Effector CD4-positive, alpha-beta T cell (primary cell): ENCODE measurements at places on chromosomes 3 and 15.

DNA sequence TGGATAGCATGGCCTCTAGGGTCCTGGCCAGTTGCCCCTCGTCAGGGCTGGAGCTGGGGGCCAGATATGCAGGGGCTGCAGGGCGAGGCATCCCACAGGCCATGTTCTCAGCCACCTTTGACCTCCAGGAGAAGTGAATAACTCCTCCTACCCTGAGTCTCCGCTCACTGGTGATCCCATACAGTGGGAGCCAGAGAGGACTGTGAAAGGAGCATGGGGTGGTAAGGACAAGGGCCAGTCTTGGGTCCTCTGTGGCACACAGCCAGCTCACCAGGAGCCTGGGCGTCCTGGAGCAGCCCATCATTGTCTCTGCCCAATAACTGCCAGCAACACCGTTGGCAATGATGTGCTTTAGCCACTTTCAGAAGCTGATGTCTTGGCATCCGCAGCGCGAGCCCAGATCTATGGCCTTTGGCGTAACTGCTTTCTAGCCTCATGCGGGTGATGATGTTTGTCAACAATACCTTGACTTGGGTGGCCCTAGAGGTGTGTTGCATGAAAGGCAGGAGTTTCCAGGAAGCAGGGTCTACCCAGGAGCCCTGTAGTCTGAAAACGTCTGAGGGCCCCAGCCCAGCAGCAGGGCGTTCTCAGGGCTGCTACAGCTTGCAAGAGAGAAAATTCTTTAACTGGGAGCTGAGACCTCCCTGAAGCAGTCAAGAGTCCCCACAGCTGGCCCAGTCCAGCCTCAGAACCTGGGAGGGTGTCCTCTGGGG lies 61.1 kb upstream of the IQSEC1 start:
- DNase-seq = no peak

GRCh38 chr3:108283006-108283405 lies 13.3 kb upstream of the HHLA2 start:
- DNase-seq = no peak

- DNase-seq = no peak
These were observed 3.5 kb upstream of the UBE2E2 start for GRCh38 chr3:23199649-23200048.

DNA sequence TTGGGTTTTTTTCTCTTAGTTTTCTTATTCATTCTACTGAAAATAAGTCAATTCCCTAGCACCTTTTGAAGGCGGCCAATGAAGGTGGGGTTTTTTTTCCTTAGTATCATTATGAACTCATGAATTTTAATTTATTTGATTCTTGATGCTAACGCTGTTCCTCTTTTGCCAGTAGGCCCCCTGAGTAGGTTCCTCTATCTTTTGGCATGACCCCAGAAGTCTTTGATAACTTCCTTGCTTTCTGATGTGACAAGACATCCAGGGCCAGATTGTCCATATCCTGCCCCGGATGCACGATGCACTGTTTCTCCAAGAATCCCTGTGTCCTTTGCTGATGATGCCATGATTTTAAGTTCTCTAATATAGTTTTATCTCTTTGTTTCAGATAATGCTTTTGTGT lies 20.6 kb downstream of the LRRK1 start:
- no peak for DNase-seq

DNA sequence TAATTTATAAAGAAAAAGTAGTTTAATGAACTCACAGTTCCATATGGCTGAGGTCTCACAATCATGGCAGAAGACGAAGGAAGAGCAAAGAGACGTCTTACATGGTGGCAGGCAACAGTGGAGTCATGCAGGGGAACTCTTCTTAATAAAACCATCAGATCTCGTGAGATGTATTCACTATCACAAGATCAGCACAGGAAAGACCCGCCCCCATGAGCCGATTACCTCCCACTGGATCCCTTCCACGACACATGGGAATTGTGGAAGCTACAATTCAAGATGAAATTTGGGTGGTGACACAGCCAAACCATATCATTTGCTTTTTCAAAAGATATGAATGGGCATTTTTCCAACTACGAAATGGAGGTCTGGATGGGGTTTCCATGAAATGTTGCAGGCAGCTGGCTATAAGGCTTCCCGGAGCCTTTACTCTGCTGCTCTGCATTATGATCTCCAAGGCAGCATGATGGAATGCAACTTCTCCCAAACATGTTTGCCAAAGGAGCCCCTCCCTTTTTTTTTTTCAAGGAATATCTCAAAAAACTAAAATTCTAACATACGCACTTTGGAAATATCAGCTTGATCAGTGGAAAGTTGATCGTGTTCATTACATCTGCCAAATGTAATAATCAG lies 189.7 kb downstream of the MEX3B start:
- no peak for DNase-seq

DNA sequence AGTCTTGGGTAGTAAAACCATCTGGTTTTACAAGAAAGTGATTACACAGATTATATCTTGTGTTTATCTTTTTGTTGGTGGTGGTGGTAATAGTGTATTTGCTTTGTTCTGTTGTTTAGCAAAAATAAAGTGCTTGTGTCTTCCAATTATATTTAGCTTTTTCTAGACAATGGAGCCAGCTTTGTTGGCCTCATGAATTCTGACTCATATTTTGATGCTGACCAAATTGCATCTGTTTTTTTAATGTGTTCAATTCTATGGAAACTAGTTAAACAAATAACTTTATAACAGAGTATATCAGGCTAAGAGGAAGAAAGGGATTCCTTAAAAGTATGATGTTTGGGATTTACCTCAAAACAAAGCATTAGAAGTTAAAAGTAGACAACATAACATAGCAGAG lies 69.3 kb upstream of the BFSP2 start:
- no peak for DNase-seq

DNA sequence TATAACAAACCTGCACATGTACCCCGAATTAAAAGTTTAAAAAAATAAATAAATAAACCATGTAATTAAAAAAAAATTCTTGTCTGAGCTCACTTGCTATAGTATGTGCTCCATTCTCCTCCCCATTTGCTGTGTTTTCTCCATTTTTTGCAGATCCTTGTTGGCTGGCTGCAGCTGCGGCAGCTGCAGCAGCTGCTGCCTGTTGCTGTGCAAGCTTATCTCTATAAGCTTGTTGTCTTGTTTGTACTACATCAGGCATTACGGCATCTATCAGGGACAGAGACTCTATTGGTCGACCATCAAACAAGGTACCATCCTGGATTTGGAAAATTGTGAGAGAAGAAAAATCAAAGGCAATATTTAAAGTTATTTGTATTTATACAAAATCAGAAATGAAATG lies 145.9 kb downstream of the TBL1XR1 start:
- no peak for DNase-seq

DNA sequence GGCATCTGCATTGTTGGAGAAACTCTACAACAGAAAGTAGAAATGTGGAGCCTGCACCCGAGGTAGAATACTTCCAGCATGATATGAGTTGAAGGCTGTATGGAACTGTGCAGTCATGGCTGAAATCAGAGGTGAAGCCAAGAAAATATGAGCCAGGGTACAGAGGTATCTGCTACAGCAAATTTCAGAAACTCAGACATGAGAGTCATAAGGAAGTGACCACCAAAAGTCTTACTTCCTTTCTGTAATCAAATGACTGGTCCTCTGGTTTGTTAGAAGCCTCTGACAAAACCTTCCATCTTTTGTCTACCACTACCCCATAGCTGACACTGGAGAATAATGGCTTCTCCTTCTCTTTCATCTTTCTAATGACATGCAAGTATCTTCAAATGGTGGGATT lies 159.4 kb downstream of the TMEM108 start:
- no peak for DNase-seq

DNA sequence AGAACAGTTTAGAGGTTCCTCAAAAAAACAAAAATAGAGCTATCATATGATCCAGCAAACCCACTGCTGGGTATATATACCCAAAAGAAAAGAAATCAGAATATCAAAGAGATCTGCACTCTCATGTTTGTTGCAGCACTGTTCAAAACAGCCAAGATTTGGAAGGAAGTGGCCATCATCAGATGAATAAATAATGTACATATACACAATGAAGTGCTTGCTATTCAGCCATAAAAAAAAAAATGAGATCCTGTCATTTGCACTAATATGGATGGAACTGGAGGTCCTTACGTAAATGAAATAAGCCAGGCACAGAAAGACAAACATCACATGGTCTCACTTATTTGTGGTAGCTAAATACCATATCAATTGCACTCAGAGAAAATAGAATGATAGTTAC lies 58.4 kb downstream of the SCAPER start:
- no peak for DNase-seq

DNA sequence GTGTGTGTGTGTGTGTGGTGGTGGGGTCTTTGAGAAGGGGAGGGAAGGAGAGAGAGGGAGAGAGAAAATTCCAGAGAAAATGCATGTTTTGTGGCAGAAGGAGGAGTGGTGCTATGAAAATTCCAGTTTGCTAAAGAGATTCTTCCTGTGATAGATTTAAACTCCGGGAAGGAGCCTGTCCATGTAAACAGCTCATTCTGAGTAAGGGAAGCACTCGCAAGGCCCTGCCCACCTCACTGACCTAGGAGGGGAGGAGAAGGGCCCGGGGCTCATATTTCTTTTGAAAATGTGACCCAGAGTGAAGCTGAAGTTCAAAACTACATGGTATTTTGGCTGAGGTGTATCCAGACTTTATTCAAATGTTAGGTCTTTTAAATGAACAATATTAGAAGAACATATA lies 41.3 kb downstream of the ADAMTSL3 start:
- DNase-seq = no peak

- DNase-seq = peak; percentile 44
These were observed at the start of gene RHOV for GRCh38 chr15:40873694-40874561. TSS of gene RHOV (minus strand) at chr15:40874234. CDS start at chr15:40874139, 95 bp downstream.

DNA sequence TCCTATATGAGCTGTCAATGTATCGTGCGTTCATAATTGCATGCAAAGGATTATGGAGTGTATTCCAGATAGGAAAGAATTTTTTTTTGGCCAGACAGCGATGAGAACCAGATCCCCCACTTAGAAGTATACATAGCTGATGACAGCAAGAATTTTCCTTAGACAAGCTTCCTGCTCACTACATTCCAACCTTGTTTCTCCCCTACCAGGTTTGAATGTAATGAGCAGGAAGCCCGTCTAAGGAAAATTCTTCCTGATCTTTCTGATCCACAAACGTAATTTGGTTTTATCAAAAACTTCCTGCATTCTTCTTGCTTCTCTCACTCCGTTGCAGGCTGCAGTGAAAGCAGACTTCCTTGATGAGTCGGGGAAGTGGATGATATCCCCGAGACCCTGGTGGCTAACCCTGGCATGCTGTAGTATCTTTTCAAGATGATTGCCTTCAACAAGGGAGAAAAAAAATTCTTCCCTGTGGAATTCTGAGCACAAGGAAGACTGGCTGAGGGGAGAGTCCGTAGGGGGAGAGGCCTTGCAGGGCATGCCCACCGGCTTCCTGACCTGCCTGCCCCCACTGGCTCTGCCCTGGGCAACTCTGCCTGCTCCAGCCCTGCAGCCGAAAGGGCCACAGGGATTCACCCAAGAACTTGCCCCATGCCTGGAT lies 243.1 kb downstream of the TLE3 start:
- DNase-seq = no peak

- DNase-seq = peak; percentile 43
These were observed 2.5 kb upstream of the INAFM2 start for GRCh38 chr15:40320931-40321371.

DNA sequence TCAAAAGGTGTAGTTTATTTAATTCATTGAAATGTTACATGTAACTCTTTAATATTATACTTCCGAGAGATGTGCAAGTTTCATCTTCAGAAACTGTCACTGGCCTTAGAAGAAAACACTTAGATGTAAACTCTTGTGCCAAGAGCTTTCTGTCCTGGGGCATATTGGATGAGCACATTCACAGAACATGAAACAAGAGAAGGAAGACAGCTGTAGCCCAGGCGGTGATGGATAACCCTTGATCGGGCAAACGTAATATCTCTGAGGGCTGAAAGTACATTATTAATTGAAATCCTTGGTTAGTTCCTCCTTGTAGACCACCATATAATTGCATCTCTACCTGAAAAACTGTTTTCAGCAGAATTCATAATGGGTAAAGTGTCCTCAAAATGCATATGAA lies 67.4 kb downstream of the MECOM start:
- no peak for DNase-seq

- no peak for DNase-seq
These were observed 22.3 kb downstream of the FANCD2OS start for GRCh38 chr3:10085738-10086137.

DNA sequence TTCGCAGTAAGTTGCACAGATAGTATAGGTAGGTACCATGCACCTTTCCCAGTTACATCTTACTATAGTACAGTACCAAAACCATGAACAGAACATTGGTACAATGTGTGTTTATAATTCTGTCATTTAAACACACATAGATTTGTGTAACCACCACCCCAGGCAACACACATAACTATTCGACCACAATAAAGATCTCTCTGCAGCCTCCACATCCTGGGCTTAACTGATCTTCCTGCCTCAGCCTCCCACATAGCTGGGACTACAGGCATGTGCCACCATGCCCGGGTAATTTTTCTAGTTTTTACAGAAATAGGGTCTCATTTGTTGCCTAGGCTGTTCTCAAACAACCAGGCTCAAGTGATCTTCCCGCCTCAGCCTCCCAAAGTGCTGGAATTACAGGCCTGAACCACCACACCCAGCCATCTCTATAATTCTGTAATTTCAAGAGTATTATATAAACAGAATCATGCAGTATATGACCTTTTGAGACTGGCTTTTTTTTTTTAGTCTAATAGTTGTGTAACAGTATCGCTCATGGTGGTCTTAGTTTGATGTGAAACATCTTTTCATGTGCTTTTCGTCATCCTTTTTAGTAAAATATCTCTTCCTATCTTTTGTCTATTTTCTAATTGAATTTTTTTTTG lies 13.3 kb upstream of the TMF1 start:
- DNase-seq = no peak

- no peak for DNase-seq
These were observed 253.1 kb downstream of the WDR72 start for GRCh38 chr15:53506370-53506769.

DNA sequence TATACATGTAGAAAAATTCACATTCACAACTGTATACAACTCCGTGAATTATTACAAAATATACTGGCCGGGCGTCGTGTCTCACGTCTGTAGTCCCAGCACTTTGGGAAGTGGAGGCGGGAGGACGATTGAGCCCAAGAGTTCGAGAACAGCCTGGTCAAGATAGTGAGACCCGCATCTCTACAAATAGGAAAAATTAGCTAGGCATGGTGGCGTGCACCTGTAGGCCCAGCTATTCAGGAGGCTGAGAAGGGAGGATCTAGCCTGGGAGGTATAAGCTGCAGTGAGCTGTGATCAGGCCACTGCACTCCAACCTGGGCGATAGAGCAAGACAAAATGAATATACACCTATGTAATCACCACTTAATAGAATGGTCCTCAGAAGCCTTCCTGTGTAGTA lies 1.3 kb downstream of the RAD51 start:
- DNase-seq = no peak
